ENCODE measurements at places on chromosomes 2 and 18. TPM values are rescaled to one million over a fixed set of nuclear protein-coding genes. Genes with fewer than 3 reads are reported as not detected.

- no peaks in the 10 kb centered on the region for H3K27me3 ChIP-seq
- DNase-seq, result no peak
- no peak overlapping the region for H3K27ac ChIP-seq
- no peaks in the 10 kb centered on the region for H3K4me1 ChIP-seq
Measured at GRCh38 chr2:195477248-195477995, 179.6 kb upstream of the SLC39A10 start.

DNA sequence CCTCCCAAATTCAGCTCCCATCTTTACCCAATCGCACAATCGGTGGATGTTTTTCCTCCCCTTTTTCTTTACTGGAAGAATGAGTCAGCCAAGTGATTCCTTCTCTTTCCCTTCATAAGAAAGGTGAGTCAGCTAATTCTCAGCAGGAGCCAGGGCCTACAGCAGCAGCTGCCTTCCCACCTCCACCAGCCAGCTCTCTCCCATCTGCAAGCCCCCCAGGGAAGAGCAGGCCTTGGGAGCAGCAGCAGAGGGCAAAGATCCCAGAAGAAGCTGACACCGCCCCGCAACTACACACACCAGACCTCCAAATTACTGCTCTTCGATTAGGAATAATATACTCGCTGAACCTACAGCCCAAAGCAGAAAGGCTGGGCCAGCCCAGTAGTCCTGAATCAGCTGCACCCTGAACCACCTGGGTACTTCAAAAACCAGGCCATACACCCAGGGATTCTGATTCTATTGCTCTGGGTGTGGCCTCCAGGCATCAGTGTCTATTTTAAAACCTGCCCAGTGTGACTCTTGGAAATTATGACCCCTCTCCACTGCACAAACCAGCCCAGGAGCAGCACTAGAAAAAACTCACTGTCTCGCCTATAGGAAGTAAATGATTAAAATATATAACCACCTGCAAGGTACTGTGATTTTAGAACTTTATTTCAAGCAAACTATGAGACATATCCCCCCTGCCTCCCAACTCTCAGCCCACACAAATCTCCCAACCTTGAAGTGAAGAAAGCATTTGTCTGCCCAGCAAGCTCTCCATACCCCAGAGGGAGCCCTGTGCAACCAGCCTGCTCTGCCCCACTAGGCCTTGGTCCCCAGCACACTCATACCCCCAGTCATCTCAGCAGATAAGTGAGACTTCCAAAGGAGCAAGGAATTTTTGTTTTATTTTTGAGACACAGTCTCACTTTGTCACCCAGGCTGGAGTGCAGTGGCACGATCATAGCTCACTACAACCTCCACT is 7.3 kb downstream of the SFXN5 start:
- no peak overlapping the region for H3K4me3 ChIP-seq
- no peaks in the 10 kb centered on the region for H3K36me3 ChIP-seq
- H3K27ac ChIP-seq, result peak overlapping the region; percentile 73
- no peaks in the 10 kb centered on the region for H3K27me3 ChIP-seq

DNA sequence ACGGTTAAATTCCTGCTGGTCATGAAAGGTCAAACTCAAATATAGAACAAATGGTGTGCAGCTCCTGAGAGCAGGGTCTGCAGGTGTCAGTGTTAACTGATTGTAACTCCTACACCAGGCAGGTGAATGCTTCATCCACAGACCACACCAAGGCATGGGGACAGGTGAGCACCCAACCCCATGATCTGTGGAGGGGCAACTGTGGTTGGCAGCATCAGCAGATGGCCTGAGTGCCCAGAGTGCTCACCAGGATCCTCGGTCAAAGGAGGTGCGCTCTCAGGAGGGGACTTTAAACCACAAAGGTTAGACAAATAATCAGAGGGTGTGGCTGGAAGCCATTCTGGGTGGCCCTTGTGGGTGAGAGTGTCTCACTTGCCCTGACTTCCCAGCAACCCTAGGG is 44.5 kb downstream of the PTGR3 start:
- H3K27ac ChIP-seq, result no peak overlapping the region
- H3K4me1 ChIP-seq, result no peaks in the 10 kb centered on the region
- H3K4me3 ChIP-seq, result no peak overlapping the region
- DNase-seq, result no peak
- no peaks in the 10 kb centered on the region for H3K27me3 ChIP-seq
- no peaks in the 10 kb centered on the region for H3K36me3 ChIP-seq

DNA sequence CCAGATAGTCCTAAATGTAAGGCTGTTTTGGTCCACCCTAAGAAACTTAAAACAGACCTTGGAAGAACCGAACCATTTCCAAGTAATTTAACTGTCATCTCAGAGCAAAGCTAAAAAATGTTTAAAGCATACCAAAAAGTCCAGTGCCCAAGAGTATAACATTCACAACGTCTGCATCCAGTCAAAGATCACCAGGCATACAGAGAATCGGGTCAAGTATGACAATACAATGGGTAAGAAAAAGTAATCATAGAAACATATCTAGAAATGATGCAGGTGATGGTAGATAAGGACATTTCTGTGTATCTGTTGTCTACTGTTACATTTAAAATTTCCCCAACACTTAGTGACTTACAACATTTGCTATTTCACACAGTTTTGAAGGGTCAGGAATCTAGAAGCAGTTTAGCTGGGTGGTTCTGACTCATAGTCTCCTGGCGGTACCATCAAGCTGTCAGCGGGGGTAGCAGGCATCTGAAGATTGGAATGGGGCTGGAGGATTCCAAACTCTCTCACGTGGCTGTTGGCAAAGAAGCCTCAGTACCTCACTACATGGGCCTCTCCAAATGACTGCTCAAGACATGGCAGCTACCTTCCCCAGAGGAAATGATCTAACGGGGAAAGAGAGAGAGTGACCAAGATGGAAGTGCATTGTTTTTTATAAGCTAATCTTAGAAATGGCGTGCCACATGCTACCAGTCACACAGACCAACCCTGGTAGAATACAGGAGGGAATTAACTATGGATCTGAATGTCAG is 36.6 kb upstream of the DYNC2LI1 start:
- H3K4me3 ChIP-seq, result no peak overlapping the region
- no peak overlapping the region for H3K27ac ChIP-seq
- no peaks in the 10 kb centered on the region for H3K36me3 ChIP-seq
- H3K27me3 ChIP-seq, result no peaks in the 10 kb centered on the region
- peak; percentile 30 for DNase-seq
- no peaks in the 10 kb centered on the region for H3K4me1 ChIP-seq

DNA sequence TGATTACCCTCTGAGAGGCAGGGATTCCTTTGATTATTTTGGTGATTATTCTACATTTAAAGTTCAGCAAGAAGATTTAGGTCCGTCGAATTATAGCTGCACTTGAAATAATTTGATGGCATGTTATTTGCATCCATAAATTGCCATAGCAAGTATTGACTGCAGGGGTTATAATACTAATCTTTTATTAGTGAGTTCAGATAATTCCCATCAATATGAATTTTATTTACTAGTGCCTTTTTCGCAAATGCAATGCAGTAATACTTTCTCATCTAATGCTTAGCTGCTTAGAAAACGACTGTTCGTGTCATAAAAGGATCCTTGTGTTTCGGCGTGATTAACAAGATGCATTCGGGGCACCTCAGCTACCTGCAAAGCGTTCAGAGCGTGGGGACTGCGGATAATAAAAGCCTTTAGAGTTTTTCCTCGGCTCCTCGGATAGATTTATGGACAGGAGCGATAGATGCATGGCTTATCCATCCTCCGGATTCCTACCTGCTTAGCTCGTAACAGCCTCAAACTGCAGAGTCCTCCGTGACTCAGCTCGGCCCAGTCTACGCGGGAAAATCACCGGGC is 2.5 kb upstream of the GBX2 start:
- H3K27me3 ChIP-seq, result peaks cover 100% of the 10 kb centered on the region
- no peaks in the 10 kb centered on the region for H3K36me3 ChIP-seq
- DNase-seq, result no peak
- H3K4me1 ChIP-seq, result peaks cover 23% of the 10 kb centered on the region
- H3K27ac ChIP-seq, result no peak overlapping the region
- H3K4me3 ChIP-seq, result no peak overlapping the region

DNA sequence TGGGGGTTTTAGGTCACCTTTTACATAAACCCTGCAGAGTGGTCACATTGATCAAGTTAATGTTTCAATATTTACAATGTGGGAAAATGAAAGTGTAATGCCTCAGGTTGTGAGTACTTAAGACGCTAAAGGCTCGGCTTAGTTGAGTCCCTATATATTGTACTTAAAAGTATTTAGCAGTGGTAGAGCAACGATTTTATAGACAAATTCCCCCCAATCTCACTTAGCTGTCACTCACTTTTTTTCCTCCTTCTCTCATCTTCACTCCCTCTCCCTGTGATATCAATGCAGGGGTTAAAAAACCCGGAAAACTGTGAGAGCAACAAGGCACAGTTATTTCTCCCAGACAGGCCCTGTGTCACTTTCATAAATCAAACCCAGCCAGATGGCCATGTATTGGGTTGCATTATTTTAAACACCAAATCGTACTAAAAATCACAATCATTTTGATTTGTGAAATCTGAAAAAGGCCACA is 5.4 kb downstream of the POU3F3 start:
- H3K4me3 ChIP-seq, result no peak overlapping the region
- no peaks in the 10 kb centered on the region for H3K36me3 ChIP-seq
- no peak for DNase-seq
- H3K4me1 ChIP-seq, result peaks cover 3% of the 10 kb centered on the region
- H3K27me3 ChIP-seq, result peaks cover 85% of the 10 kb centered on the region

GRCh38 chr2:119333360-119333759 is 33.3 kb downstream of the C2orf76 start:
- H3K4me3 ChIP-seq, result no peak overlapping the region
- no peak overlapping the region for H3K27ac ChIP-seq
- H3K27me3 ChIP-seq, result no peaks in the 10 kb centered on the region
- H3K36me3 ChIP-seq, result no peaks in the 10 kb centered on the region
- no peak for DNase-seq

- no peaks in the 10 kb centered on the region for H3K27me3 ChIP-seq
- no peak overlapping the region for H3K27ac ChIP-seq
- no peak overlapping the region for H3K4me3 ChIP-seq
Measured at GRCh38 chr2:49860170-49860569, 705.9 kb upstream of the FSHR start.

- H3K36me3 ChIP-seq, result no peaks in the 10 kb centered on the region
- DNase-seq, result no peak
- H3K4me1 ChIP-seq, result peaks cover 6% of the 10 kb centered on the region
Measured at GRCh38 chr18:44761812-44762211, 81.1 kb downstream of the SETBP1 start.

GRCh38 chr2:74707837-74708236 is 53.8 kb downstream of the SEMA4F start:
- no peak overlapping the region for H3K4me3 ChIP-seq
- no peaks in the 10 kb centered on the region for H3K36me3 ChIP-seq
- no peaks in the 10 kb centered on the region for H3K4me1 ChIP-seq
- H3K27ac ChIP-seq, result no peak overlapping the region
- DNase-seq, result no peak
- no peaks in the 10 kb centered on the region for H3K27me3 ChIP-seq

GRCh38 chr2:67918471-67918870 is 144.3 kb downstream of the C1D start:
- no peak for DNase-seq
- H3K4me3 ChIP-seq, result no peak overlapping the region
- no peaks in the 10 kb centered on the region for H3K27me3 ChIP-seq
- H3K27ac ChIP-seq, result no peak overlapping the region

DNA sequence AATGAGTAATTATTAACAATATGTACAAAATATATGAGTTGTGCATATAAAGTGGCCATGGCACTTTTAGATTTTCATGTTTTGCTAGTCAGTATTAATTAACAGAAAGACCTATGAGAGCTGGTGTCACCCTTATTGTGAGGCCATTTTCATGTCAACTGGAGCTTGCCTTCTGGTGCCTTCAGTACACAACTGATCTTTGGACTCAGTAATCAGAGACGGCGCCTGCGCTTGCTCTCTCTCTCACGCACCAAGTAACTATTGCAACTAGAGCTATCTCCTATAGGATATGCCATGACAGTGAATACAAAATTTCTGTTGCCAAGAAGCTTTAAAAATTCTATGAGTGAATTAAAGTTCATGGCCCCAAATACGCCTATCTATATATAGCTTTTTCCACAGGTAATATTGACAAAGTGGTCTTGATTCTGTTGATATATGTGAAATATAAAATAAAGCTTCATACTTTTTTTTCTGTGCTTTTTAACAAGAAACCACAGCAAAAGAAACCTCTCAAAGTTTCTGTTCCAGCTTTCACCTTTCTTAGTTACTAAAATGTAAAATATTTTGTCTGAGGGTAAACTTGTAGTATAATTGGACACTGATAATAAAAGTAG is 2.9 kb downstream of the SERTAD2 start:
- peak; percentile 77 for DNase-seq
- no peak overlapping the region for H3K4me3 ChIP-seq
- H3K27ac ChIP-seq, result peak overlapping the region; percentile 100

- DNase-seq, result no peak
- H3K4me1 ChIP-seq, result no peaks in the 10 kb centered on the region
- no peak overlapping the region for H3K27ac ChIP-seq
- no peaks in the 10 kb centered on the region for H3K36me3 ChIP-seq
- H3K27me3 ChIP-seq, result peaks cover 20% of the 10 kb centered on the region
- H3K4me3 ChIP-seq, result no peak overlapping the region
Measured at GRCh38 chr2:70657246-70657645, 103.6 kb upstream of the TGFA start.

- H3K4me3 ChIP-seq, result no peak overlapping the region
- H3K27me3 ChIP-seq, result no peaks in the 10 kb centered on the region
- no peak for DNase-seq
- no peak overlapping the region for H3K27ac ChIP-seq
- H3K36me3 ChIP-seq, result no peaks in the 10 kb centered on the region
Measured at GRCh38 chr18:32629292-32629691, 143.5 kb downstream of the KLHL14 start.

DNA sequence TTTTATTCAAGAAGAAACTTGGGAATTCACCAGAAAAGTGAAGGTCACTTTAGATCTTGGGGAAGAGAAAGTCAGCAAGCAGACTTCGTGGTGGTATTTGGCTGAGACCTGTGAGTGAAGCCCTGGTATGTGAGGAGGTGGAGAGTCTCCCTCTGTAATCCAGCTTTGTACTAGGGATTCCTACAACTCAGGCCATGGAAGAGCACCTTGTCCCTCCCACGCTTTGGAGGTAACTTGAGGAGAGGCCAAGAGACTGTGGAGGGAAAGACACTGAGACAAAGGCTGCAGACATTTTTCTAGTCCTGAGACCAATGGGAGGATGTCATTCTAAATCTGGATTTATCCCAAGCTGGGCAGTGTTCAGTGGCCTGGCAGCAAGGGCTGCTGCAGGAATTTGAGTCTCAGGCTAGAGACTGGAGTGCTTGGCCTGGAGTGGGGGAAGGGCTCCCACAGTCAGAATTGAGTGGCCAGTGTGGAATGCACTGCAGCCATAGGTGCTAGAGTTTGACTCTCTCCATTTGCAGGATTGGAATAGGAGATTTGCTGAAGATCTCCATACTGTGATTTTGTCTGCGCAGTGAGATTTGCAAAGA is 219.0 kb downstream of the ACTR3 start:
- H3K4me3 ChIP-seq, result no peak overlapping the region
- DNase-seq, result no peak
- no peak overlapping the region for H3K27ac ChIP-seq
- no peaks in the 10 kb centered on the region for H3K4me1 ChIP-seq
- H3K36me3 ChIP-seq, result no peaks in the 10 kb centered on the region

The SFTPB gene
- 1.1 TPM for polyA plus RNA-seq

The DOK1 gene
- 10.7 TPM for polyA plus RNA-seq

The TDRD15 gene
- polyA plus RNA-seq, result not detected

The PRSS56 gene
- not detected for polyA plus RNA-seq

The REG1A gene
- polyA plus RNA-seq, result not detected

The C2orf78 gene
- not detected for polyA plus RNA-seq

All from hepatocyte (in vitro differentiated cells).